ENCODE measurements at places on chromosomes 2 and 18.
A peak's percentile ranks its signal among the peaks of the same experiment; 100 is the strongest.

DNA sequence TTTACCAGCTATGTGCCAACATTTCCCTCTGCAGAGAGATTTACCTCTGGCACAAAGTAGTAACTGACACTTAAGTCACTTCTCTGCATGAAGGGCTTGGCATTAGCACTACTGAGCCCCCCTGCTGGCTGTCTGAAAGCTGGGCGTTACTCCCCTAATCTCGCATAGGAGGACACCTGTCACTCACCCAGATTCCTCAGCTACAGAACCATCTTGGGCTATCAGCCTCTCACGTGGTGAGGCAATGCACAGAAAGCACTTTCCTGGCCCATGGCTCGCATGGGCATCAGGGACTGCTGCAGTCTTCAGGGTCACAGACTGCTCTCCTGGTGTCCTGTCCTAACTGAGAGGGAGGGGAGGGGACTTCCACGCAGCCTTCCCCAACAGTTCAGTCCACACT, 12.0 kb downstream of the SERPINE2 start:
- no peak for DNase-seq
- H3K4me1 ChIP-seq: no peaks in the 10 kb centered on the region
- no peak overlapping the region for H3K27ac ChIP-seq
- no peak overlapping the region for H3K4me3 ChIP-seq
- no peaks in the 10 kb centered on the region for H3K27me3 ChIP-seq
- no peaks in the 10 kb centered on the region for H3K36me3 ChIP-seq

DNA sequence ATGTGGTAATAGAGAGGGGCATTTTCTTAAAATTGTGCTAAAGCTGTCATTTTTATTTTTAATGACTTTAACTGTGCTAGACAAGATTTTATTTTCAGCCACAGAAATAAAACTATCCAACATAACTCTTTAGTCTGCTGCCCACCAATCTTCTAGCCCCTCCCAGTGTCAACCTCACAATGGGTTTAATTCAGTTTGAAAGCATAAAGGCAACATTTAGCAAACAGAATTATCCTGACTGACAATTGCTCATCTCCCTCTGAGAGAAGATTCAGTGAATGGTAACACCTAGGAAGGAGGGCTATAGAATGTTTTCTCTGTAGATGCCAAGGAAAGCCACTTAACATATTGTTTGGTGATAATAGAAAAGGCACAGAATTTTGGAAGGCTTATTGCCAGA, 5.2 kb downstream of the ERMN start:
- no peak overlapping the region for H3K4me3 ChIP-seq
- no peak for DNase-seq
- H3K4me1 ChIP-seq: no peaks in the 10 kb centered on the region
- no peaks in the 10 kb centered on the region for H3K36me3 ChIP-seq

DNA sequence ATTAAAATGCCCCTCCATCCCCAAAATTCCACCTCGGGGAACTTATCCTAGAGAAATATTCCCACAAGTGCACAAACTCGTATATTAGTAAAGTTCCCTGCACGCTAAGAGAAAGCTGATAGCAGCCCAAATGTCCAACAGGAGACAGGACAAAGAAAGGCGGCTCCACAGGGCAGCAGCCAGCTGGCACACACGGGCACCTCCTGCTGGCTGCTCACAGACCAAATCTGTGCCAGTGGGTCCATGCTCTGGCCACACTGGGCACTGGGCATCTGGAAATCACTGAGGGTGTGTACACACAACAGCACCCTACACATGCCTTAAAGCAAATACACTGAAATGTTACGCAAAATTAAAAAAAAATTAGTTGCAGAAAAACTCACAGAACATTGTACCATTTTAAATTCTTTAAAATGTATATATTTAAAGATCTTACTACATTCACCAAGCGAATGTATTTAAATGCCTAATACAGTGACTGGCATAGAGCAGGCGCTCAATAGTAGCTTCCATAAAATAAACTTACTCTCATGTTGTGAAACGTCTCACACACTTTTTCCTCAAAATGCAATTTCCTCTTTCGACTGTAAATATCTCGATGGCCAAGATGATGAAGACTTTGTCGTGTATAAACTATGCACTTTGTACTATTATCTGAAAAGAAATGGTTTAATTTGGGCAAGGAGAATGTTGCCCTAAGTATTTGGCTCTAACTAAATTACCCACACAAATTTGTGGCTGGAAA, 19.4 kb downstream of the ZNF516 start:
- H3K36me3 ChIP-seq: no peaks in the 10 kb centered on the region
- no peak for DNase-seq
- H3K4me1 ChIP-seq: peaks cover 72% of the 10 kb centered on the region
- peak overlapping the region; percentile 60 for H3K27ac ChIP-seq

DNA sequence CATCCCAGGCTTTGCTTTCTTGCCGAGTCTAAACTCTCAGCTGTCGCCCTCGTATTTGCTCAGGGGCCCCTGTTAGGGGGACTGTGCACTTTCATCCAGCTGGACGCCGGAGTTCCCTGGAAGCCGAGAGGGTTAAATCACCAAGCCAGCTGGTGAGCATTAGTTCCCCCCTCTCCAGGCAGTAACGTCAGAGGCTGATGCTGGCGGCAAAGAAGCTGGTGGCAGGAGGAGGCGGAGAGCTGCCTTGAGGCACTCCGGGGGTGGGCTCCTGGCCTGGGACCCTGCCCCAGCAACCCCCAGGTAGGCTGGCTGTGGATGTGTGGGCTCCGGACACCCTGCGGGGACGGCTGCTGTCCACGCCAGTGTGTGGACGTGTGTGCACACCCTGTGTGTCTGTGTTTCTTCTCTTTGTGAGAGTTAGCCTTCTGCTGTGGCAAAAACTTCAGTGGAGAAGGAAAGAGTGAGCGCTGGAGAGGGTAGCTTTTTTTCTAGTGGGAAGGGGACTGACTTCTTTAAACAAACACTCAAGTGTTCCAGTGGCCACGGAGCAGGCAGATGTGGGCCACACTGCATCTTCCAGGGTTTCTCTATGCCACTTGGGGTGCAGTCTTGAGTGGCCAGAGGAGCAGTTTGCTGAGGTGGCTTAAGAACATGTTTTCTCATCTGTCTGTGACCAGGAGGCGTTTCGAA, 84.7 kb downstream of the GLI2 start:
- no peak for DNase-seq
- H3K27me3 ChIP-seq: no peaks in the 10 kb centered on the region
- H3K4me3 ChIP-seq: peak overlapping the region; percentile 4
- H3K4me1 ChIP-seq: peaks cover 16% of the 10 kb centered on the region
- H3K36me3 ChIP-seq: no peaks in the 10 kb centered on the region
- no peak overlapping the region for H3K27ac ChIP-seq

GRCh38 chr2:69154106-69154505, 141.1 kb downstream of the ANTXR1 start:
- H3K4me3 ChIP-seq: no peak overlapping the region
- no peaks in the 10 kb centered on the region for H3K27me3 ChIP-seq
- DNase-seq: no peak
- H3K4me1 ChIP-seq: peaks cover 29% of the 10 kb centered on the region
- peak overlapping the region; percentile 59 for H3K27ac ChIP-seq

DNA sequence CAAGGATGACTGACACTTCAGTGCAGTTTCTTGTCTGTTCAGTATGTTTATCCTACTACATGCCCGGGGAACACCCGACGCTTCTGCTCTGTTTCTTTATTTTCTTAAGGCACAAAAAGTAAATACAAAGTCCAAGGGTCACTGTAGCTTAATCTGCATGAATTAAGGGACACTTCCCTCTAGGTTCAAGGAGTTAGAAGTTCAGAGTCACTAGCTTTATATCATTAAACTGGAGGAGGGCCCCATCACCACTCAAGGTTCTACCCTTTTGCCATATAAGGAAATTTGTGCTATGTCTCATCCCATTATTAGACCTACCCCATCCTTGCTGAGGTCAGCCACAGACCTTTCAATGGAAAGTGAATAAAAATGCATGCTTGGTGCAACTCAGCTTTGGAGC, 27.6 kb upstream of the RMDN2 start:
- H3K4me1 ChIP-seq: no peaks in the 10 kb centered on the region
- H3K36me3 ChIP-seq: no peaks in the 10 kb centered on the region
- H3K27ac ChIP-seq: no peak overlapping the region
- DNase-seq: no peak
- H3K27me3 ChIP-seq: no peaks in the 10 kb centered on the region

- no peaks in the 10 kb centered on the region for H3K36me3 ChIP-seq
- H3K27me3 ChIP-seq: no peaks in the 10 kb centered on the region
- no peak overlapping the region for H3K4me3 ChIP-seq
- no peak overlapping the region for H3K27ac ChIP-seq
Measured at GRCh38 chr2:151711025-151711424, 23.3 kb downstream of the NEB start.

Data from vagina (tissue), 2 donors.